ENCODE measurements at places on chromosomes 12 and 14. TPM values are rescaled to one million over a fixed set of nuclear protein-coding genes. Genes with fewer than 3 reads are reported as not detected.

Gene CHURC1
- 57.9 TPM for total RNA-seq

Gene STYK1
- total RNA-seq: 6.4 TPM

Gene IL31
- total RNA-seq: not detected

Gene CARMIL3
- 1.2 TPM for total RNA-seq

Gene LYSET
- total RNA-seq: 6.4 TPM

Gene KRT85
- total RNA-seq: not detected

Gene HOTAIR
- total RNA-seq: not detected

Gene PRH2
- not detected for total RNA-seq

DNA sequence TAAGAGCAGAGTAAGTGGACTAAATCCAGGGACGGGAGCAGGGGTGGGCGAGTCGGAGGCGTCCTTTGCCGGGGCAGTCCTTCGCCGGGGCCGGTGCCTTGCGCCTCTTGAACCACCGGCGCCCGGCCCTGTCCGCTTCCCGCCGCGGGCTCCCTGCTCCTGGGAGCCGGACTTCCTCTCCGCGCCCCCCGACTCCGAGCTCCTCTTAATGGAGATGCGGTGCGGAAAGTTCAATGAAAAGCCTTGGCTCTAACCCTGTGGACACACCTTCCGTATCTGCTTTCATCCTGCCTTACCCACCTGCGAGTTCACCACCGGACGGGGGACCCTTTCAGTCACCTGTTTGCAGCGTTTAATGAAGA, 412 bp downstream of the FGFR1OP2 start:
- peak; percentile 89 for DNase-seq

- DNase-seq: peak; percentile 55
These were observed 2.6 kb downstream of the SDR39U1 start for GRCh38 chr14:24439830-24440605.

- DNase-seq: no peak
These were observed 64.8 kb upstream of the PTGR2 start for GRCh38 chr14:73786636-73787485.

GRCh38 chr12:130337488-130338303, at the start of gene PIWIL1:
TSS of gene PIWIL1 (plus strand) at chr12:130337887. CDS start at chr12:130342592, 4,705 bp downstream.
- no peak for DNase-seq

- no peak for DNase-seq
These were observed 5.0 kb downstream of the CARMIL3 start for GRCh38 chr14:24056800-24057184.

GRCh38 chr12:51883295-51883694, 4.6 kb upstream of the ANKRD33 start:
- DNase-seq: no peak

DNA sequence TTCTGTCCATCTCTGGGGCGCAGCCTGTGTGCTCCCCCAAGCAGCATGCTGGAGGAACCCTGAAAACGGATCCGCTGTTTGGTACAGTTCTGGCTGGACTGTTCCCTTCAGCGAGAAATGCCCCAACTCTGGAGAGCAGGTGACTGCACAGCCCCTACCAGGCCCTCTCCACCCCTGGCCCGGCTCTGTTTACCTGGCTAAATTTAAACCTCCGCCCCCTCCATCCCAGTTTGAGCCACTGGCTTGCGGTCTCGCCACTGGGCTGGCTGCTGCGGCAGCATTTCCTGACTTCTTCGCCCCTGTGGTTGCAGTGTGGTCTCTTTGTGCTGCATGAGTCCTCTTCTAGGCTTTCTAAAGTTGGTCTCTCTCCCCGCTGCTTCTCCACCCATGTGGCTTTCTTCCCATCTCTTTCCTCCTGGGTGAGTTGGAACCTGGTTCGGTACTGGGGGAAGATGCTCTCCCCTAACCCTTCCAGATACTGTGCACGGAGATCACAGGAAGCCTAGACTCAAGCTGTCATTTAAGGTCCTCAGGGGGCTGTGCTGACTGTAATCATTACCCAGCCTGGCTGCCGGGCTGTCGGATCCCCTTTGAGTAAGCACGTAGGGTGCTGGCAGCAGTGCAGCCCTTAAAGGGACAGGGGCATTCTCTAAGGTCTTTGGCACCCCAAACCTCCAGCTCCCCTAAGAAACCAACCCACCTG, 60.6 kb downstream of the FBXL14 start:
- peak; percentile 58 for DNase-seq

DNA sequence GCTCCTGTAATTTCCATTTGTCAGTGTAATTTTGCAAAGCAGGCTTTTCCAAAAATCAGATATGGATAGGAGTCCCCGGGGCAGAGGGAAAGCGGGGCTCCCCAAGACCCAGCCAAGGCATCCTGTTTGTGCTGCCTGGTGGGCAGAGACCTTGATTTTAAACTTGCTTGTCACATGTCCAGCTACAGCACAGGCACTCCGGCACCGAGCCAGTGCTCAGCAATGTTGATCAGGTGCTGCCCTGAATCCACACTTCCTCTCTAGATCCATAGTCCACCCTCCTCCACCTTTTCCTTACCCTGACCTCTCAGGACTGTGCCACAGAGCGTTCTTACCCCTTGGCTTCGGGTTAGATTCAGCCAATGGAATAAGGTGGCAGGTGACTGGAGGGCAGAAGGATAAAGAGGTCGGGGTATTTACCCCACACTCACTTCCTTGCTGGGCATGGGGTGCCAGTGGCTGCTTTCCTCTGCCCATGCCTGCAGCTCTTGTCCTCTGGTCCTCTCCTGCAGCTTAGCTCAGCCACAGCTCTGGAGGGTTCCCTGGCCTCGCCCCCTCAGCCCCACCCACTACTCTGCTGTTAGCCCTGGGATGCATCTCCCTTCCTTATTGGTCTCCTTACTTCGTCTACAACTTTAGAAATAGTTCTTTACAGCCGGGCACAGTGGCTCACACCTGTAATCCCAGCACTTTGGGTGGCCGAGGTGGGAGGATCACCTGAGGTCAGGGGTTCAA, 80.1 kb downstream of the IRF2BPL start:
- DNase-seq: no peak

- DNase-seq: no peak
These were observed 8.8 kb upstream of the EGLN3 start for GRCh38 chr14:33959692-33960151.

- DNase-seq: no peak
These were observed 755 bp downstream of the SETD1B start for GRCh38 chr12:121804417-121805111.

DNA sequence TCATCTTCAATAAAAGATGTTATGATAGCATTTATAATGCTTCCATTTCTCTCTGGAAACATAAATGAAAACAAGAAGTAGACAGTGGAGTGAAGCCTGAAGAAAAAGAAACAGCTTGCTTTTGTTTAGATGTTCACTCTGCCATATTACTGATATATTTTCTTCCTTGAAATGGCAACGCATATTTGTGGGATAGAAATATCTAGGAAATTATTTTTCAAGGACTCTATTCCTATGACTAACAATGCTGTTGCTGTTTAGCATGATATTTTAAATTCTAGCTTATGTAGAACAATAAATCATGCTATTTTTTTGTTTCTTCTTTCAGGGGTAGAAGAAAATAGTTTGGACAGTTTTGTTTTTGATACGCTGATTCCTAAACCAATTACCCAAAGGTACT, 359.0 kb downstream of the NAV3 start:
- DNase-seq: no peak

- DNase-seq: no peak
These were observed 5.1 kb downstream of the MBIP start for GRCh38 chr14:36315159-36315853.

GRCh38 chr12:53990311-53991076, 5.5 kb downstream of the HOXC10 start:
- DNase-seq: no peak

DNA sequence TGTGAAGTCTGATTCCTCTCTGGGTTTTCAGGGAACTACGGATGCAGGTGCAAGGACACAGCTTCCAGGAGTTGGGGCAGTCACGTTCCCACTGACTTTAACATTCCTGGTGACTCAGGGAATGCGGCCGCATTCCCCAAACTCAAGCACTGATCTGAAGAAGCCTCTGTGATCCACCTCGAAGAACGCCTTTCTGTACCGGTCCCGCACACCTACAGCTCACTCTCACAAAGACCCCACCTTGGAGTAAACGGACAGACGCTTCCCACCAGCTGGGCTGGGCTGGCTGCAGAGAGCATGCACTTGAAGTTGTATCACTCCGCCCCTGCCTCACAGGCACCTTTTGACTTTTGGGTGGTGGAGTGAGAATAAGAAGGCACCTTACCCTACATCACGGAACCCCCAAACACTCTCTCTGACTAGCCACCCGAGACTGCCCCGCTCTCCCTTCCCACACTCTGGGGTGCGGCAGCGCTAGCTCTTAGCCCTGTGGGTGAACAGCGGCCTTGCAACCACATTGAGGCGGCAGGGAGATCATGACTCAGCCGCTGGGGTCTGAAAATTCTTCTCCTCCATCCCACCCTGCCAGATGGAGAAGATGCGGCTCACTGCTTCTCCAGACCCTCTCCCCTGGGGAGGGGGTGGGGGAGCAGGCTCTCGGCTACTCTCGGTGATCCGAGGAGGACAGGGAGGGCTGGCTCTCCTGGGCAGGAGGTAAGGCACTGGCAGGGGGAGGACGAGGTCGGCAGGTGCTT, 23.7 kb upstream of the HDAC7 start:
- DNase-seq: no peak

DNA sequence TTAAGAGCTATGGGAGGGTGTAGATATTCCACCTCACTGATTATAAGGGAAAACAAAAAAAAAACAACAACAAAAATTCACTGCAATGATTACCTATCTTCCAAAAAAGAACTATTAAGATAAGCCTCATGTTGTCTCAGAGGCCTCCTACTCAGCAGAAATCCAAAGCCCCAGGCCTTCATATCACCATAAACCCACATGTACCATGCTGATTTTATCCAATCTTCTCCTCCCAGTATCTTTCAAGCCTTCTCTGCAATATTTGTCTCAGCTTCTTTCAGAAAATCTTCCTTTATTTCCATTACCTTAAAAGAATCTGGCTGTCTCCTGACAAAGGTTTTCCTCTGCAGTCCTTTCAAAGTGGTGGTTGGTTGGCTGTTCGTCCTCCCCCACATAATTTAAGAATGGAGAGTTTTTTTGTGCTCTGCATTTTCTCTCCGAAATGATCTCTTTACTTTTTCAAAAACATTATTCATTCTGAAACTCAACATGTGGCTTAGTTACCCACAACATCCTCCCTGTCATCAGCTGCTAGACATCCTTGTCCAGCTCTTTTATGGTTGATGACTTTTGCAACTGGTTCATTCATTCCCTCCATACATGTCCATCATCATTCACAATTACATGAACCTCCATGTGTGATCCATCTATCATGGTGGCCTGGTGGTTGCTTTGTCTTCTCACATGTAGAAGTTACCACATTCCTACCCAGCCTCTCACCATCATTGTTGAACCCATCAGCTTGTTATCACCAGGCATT, 2.9 kb upstream of the EPYC start:
- DNase-seq: no peak

- DNase-seq: no peak
These were observed 66.5 kb upstream of the DIO3 start for GRCh38 chr14:101494826-101495225.

DNA sequence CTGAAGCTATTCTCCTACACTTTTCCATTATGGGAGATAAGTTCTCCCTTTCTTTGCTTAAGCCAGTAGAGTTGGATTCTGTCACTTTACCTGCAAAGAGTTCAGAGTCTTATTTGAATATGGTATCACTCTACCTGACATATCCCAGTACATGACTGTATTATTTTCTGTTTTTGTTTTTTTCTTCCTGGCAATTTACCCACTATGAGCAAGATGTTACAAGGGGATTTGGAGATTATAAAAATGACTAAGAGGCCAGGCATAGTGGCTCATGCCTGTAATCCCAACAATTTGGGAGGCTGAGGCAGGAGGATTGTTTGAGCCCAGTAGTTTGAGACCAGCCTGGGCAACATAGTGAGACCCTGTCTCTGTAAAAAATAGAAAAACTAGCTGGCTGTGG, 46.4 kb upstream of the CHST11 start:
- DNase-seq: no peak

All from vagina (tissue), 2 donors.